GM04504 (cell line): ENCODE measurements at places on chromosomes 7 and 10.

- DNase-seq: no peak
Observed at GRCh38 chr7:68155676-68156075, 1159.0 kb downstream of the TYW1 start.

GRCh38 chr10:35928748-35929147 is 286.7 kb upstream of the FZD8 start:
- no peak for DNase-seq

- DNase-seq: no peak
Observed at GRCh38 chr7:157009170-157009777, 1.2 kb downstream of the MNX1 start.

DNA sequence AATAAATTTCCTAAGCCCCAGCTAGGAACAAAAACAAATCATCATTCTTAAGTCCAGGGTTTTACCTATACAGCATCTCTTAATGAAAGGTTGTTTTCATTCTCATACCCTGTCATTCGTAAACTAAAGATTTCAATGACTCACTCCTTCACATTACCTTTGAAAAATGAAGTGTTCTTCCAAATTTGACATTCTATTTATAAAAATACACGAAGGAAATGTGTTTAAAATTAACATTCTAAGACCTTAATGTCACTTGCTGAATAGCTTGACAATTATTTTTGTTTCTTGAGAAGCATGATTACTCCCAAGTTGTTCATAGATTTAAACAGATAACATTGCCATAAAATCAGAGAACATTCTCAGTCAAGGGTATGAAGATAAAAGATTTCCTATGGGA is 1188.3 kb upstream of the SORCS1 start:
- no peak for DNase-seq

- DNase-seq: no peak
Observed at GRCh38 chr10:109774121-109774440, 149.2 kb downstream of the XPNPEP1 start.

DNA sequence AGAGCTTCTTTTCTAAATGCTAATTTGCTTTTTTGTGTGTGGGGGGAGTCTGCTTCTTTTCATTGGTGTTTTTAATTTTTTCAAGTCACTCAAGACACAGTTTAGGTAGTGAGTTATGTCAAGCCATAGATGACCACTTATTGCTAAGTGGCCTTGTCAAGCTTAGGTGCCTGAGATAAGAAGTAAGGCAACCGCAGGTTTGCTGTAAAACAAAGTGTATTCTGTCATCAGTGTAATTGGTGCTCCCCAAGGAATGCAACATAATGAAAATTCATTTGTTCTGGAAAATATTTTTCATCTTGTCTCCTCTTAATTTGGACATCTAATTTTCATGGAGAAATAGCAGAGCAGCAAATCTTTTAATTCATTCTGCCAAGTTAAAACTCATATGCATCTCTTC is 249.6 kb downstream of the EXOC4 start:
- DNase-seq: no peak

DNA sequence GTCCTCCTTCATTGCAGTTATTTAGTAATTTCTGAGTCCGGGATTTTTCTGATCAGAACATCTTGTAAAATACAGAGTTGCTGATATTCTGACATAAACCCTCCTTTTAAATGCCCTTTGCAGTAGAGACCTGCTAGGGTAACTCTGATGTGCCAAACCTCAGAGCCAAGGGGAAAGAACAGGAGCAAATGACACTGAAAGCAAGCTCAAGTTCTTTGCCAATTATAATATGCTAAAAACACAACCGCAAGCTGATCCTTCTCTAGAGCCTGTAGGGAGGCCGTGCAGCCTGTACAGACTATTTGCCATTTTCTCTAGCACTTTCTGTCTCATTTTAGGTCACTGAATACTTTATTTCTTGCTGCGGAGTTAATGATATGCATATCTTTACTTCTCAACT is 240.4 kb downstream of the CAMK1D start:
- no peak for DNase-seq

DNA sequence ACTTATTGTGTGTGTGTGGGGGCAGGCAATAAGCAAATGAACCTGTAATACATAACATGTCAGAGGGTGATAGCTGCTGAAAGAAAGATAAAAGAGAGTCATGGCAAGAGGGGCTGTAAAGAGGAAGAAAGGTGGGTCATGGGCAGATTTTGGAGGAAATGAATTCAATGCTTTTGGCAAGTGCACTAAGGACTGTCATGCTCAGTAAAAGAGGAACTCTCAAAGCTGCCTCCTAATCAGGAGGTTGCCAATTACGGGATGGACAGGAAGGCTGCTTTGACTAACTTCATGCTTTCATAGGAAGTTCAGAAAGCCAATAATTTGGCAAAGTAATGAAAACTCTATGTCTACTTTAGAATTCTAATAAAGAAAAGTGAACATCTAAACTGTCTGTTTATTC is 401.2 kb downstream of the SH2D4B start:
- no peak for DNase-seq

DNA sequence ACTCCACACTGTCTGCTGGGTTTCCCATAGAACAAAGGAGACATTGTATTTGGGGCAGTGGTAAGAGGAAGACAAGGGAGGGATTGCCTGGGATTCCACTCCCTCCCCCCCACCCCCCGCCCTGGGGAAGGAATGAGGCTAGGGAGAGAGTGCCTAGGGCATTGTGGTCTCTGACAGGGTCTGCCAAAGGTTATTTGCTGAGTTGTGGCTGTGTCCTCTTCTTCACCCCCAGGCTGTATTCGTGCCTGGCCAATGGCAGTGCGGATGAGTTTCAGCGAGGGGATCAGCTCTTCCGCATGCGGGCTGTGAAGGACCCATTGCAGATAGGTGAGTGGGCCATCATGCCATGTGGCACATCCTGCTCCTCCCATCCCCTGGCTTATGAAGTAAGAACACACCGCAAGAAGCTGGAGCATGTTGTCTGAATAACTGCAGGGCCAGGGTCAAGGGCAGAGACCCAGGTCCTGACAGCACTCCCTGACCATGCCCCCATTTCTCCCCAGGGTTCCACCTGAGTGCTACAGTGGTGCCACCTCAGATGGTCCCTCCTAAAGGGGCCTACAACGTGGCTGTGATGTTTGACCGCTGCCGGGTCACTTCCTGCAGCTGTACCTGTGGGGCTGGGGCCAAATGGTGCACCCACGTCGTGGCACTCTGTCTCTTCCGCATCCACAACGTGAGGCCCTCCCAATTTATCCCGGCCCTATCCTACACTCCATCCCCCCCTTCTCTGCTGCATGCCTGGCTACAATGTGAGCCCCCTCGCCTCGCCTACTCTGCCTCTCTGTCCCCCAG is 3.7 kb downstream of the ZSWIM8 start:
- no peak for DNase-seq

DNA sequence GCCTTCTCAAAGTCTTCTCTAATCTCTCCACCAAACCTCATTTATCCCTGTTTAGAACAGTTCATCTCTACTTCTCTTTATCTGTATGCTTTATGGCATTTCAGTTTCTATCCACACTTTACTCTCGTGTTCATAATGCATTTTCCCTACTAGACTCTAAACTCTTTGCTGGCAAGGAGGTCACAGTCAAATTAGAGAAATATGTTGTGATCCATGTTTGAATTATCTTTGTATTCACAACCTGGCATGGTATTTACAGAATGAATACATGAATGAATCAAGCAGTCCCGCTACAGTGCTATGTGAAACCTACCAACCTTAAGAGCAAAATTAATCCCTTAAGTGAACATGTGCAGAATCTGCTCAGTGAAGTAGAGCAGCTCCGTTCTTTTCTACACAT is 12.8 kb upstream of the YAE1 start:
- no peak for DNase-seq

DNA sequence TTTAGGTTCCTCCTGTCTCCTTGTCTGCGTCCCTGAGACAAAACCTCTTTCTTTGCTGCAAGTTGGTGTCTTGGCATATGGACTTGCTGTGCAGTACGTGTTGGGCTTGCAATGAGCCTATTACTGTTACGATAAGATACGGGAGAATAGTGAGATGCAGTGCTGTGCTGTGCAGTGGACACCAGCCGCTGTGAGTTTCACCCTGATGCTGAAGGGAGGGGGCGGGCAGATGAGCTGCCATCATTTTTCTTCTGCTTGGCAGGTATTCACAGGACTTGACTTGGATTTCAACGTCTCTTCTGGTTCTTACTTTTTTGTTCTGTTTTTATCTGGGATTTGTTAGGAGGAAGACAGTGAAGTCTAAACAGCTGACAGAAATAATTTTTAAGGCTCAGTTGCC is 257.1 kb upstream of the PITRM1 start:
- DNase-seq: no peak

DNA sequence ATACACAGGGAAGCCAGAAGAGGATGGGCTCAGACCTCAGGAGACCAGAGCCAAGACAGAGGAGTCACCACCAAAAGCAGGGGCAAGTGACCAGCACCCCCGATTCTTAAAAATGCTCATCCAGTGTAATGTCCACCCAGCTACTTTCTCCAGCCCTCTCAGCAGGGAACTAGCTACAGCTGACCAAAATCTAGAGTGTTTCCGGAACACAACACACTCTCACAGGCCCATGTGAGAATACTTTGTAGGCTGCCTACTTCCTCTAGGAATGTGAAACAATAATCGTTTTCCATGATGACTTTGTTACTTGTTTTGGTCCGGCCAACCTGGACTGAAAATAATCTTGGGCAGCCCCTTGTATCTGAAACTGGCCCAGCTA is 14.5 kb downstream of the PSAP start:
- DNase-seq: no peak

GRCh38 chr7:104978460-104978859 is 35.5 kb upstream of the KMT2E start:
- DNase-seq: no peak

GRCh38 chr7:5586279-5586962 is 162.8 kb upstream of the TNRC18 start:
- no peak for DNase-seq

DNA sequence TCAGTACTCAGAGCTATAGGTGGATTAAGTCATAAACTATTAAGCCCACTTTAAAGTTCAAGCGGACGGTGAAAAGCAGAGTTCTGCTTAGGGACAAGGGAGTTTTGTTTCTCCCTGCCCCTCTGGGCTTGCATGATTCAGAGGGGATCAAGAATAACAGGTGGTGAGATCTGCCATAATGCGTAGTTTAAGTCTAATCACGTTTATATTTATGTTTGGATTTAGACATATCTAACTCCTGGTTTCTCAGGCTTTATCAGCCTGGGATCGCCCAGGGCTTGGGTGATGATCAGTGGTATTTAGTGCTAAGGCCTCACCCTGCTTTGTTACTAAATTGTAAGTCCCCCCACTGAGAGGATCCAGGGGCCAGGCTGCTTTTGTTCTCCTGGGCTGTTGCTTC is 335.4 kb upstream of the NRP1 start:
- no peak for DNase-seq

- DNase-seq: no peak
Observed at GRCh38 chr7:32164341-32164996, 94.3 kb upstream of the PDE1C start.

- DNase-seq: no peak
Observed at GRCh38 chr7:50156163-50156562, 63.1 kb upstream of the ZPBP start.

DNA sequence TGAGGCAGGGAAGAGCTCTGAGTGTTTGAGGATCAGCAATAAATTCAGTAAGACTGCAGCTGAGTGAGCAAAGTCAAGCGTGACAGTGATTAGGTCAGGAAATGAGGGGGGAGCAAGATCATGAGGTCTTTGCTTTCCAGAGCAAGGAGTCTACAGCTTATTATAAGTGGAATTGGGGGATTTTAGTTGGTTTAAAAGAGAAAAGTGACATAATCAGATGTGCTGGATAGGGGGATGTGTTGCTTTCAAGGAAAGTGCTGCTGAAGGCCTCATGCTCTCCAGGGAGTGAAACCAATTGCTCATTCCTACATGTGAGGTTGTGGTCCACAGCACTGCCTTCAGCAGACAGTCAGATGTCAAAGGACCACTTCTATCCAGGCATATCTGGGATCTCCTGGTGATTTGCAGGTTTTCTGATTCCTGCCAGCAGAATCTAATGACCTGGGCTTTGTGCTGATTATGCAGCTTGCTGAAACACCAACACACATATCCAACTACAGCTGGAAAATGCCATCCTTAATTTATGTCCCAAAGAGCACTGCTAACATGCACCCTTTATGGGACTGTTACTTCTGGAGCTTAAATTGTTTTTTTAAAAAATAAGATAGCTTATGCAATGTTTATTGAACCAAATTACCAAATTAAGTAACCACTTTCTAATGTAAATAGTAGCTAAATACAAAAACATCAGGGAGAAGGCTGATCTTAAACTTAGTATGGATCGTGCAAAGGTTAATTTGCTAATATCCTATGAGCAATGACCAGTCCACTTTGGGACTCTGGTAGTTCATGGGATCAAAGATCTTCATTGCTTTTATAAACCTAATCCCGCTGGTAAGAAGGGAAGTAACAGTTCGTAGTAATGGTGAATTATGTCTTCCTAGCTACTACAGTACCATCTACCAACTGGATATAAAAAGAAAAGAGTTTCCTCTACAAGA is 607.6 kb downstream of the KCNMA1 start:
- DNase-seq: no peak

GRCh38 chr7:127907110-127908040 is 123.9 kb downstream of the LRRC4 start:
- no peak for DNase-seq

DNA sequence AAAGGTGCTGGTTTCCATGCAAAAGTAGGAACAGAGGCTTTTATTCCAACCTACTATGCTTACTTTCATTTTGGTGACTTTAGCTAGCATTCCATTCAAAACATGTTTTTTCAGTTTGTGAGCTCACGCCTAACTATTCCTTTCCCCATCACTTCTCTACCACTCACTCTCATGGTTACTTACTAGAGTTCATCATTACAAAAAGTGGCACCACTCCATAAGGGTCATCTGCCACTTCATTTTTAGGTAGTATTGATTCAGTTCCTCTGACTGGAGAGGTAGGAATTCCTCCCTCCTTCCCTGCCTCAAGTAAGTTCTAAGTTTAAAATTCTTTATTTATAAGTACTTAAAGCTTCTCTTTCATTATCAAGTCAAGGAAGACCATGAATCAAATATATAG is 543.1 kb downstream of the HTR7 start:
- DNase-seq: no peak

- no peak for DNase-seq
Observed at GRCh38 chr7:2482725-2483451, 6.7 kb upstream of the GRIFIN start.

- DNase-seq: no peak
Observed at GRCh38 chr10:75146780-75147179, 35.3 kb downstream of the SAMD8 start.
